DND-41 (cell line): ENCODE measurements at places on chromosomes 7 and 10.
A peak's percentile ranks its signal among the peaks of the same experiment; 100 is the strongest.

GRCh38 chr7:2007551-2007950 is 225.2 kb downstream of the MAD1L1 start:
- H3K27ac ChIP-seq: no peak overlapping the region; the same call in 1 of the 2 replicates
- peaks cover 36% of the 10 kb centered on the region for H3K36me3 ChIP-seq
- H3K27me3 ChIP-seq: no peaks in the 10 kb centered on the region
- H3K4me3 ChIP-seq: no peak overlapping the region
- no peak for DNase-seq

- no peaks in the 10 kb centered on the region for H3K36me3 ChIP-seq
- no peaks in the 10 kb centered on the region for H3K4me1 ChIP-seq
- no peak overlapping the region for H3K4me3 ChIP-seq
- no peaks in the 10 kb centered on the region for H3K27me3 ChIP-seq
Measured at GRCh38 chr7:1024876-1025742, 19.2 kb upstream of the GPR146 start.

GRCh38 chr10:84166620-84167288 is 6.8 kb upstream of the GPR15LG start:
- H3K4me3 ChIP-seq: no peak overlapping the region
- no peaks in the 10 kb centered on the region for H3K36me3 ChIP-seq
- peaks cover 7% of the 10 kb centered on the region for H3K27me3 ChIP-seq
- no peaks in the 10 kb centered on the region for H3K4me1 ChIP-seq
- DNase-seq: no peak

DNA sequence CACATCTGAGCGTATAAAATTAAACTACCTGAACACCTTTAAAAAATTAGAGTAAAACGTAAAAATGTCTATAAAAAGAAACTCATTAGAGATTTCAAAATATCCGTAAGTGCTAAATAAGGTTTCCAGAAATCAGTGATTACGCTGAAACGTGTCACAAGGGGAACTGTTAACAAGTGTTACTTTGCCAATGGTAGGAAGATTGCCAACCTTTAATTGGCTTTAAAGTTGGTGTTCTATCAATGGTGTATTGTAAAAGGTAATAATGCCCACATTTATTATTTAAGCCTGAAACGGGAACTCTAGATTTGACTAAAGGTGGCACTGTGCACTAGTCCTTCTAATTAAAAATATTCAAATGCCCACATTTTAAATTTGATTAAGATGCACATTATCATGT is 37.8 kb upstream of the HIBADH start:
- H3K4me1 ChIP-seq: no peaks in the 10 kb centered on the region
- H3K27me3 ChIP-seq: peaks cover 4% of the 10 kb centered on the region
- H3K27ac ChIP-seq: no peak overlapping the region

DNA sequence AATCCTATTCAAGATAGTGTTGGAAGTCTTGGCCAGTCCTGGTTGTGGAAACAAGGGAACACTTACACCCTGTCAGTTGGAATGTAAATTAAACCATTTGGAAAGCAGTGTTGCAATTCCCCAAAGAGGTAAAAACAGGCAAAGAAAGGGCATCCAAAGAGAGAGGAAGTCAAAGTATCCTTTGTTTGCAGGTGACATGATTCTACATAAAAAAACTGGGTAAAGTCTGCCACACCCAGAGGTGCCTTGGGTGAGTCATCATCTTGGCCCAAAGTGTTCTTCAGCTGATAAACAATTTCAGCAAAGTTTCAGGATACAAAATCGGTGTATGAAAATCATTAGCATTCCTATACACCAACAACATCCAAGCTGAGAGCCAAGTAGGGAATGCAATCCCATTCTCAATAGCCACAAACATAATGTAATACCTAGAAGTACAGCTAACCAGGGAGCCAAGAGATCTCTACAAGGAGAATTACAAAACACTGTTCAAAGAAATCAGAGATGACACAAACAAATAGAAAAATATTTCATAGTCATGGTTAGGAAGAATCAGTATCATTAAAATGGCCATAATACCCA is 278.7 kb downstream of the SDK1 start:
- no peak for DNase-seq
- H3K36me3 ChIP-seq: no peaks in the 10 kb centered on the region
- H3K4me1 ChIP-seq: no peaks in the 10 kb centered on the region
- H3K4me3 ChIP-seq: no peak overlapping the region

GRCh38 chr10:66337211-66337610 is 588.6 kb upstream of the LRRTM3 start:
- H3K27ac ChIP-seq: no peak overlapping the region
- H3K4me1 ChIP-seq: no peaks in the 10 kb centered on the region
- DNase-seq: no peak

GRCh38 chr10:43396928-43397624 is 11.9 kb downstream of the HNRNPF start:
- peak; percentile 91 for DNase-seq
- peak overlapping the region; percentile 99 for H3K27ac ChIP-seq
- peaks cover 73% of the 10 kb centered on the region for H3K36me3 ChIP-seq
- peaks cover 78% of the 10 kb centered on the region for H3K4me1 ChIP-seq
- H3K4me3 ChIP-seq: peak overlapping the region; percentile 28

GRCh38 chr7:93092757-93093370 is 24.9 kb downstream of the SAMD9 start:
- no peak overlapping the region for H3K4me3 ChIP-seq
- no peaks in the 10 kb centered on the region for H3K4me1 ChIP-seq
- DNase-seq: no peak
- no peak overlapping the region for H3K27ac ChIP-seq

- no peak overlapping the region for H3K27ac ChIP-seq
- no peak for DNase-seq
- peaks cover 2% of the 10 kb centered on the region for H3K27me3 ChIP-seq
- no peak overlapping the region for H3K4me3 ChIP-seq
- no peaks in the 10 kb centered on the region for H3K36me3 ChIP-seq
Measured at GRCh38 chr10:28681291-28681763, 4.0 kb downstream of the BAMBI start.

DNA sequence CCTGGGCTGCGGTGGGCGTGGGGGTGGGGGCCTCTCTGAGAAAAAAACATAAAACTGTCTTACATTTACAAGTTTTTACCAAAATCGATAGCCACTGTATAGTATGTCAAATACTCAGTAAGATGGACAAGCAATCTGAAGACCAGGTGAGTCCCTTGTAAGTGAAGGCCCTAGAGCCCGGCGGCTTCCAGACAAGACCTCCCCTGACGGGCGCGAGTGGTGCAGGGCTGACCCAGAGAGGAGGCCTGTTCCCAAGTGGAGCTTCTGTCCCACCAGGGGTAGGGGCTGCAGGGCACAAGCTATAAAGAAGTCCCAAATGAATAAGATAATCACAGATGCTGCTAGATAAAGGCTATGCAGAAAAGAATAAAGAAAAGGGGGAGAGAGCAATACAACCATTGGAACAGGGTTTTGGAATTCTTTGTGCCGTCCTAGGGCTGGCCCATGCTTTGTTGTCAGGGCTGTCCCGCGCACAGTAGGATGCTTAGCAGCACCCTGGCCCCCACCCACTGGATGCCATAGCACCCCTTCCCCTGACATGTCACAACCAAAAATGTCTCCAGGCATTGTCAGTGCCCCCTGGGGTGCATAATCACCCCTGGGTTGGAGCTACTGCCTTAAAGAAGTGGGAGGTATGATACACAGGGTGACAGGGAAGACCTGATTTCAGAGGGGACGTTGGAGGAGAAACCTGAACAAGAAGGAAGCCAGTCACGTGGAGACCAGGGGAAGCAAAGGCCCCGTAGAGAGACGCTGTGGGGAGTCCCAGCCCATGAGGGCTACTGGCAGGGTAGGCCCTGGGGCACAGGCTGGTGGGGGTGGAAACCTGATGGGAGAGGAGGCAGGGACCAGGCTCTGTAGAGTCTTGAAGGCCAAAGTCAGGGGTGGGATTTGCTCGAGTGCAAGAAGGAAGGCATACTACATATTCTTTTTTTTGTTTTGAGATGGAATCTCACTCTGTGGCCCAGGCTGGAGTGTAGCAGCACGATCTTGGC is 43.1 kb downstream of the CHST15 start:
- H3K36me3 ChIP-seq: no peaks in the 10 kb centered on the region
- no peak overlapping the region for H3K27ac ChIP-seq
- peaks cover 7% of the 10 kb centered on the region for H3K4me1 ChIP-seq
- no peaks in the 10 kb centered on the region for H3K27me3 ChIP-seq
- H3K4me3 ChIP-seq: no peak overlapping the region

DNA sequence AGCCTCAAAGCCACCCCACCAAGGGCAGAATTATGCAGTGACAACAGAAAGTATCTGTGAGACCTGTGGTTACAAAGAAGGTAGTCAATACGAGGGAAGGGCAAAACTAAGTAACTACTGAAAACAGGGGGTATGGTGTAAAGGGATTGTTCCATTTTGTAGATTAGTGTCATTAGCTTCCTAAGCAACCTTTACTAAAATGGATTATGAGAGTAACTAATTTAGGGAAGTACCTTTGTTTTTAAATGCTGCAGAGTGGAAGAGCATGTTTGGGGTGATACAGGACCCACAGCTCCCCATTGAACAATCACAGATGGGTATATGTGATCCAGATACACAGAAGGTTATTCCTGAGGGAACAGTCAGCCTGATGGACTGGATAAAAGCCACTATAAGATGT is 51.3 kb upstream of the TAC1 start:
- DNase-seq: no peak
- no peaks in the 10 kb centered on the region for H3K36me3 ChIP-seq
- no peak overlapping the region for H3K4me3 ChIP-seq
- no peaks in the 10 kb centered on the region for H3K27me3 ChIP-seq
- H3K27ac ChIP-seq: no peak overlapping the region

- H3K4me1 ChIP-seq: no peaks in the 10 kb centered on the region
- no peak overlapping the region for H3K4me3 ChIP-seq
- no peak for DNase-seq
- H3K36me3 ChIP-seq: no peaks in the 10 kb centered on the region
- H3K27me3 ChIP-seq: no peaks in the 10 kb centered on the region
Measured at GRCh38 chr10:43866712-43867111, 218.0 kb upstream of the ZNF32 start.

- H3K4me3 ChIP-seq: no peak overlapping the region
- H3K4me1 ChIP-seq: no peaks in the 10 kb centered on the region
- no peaks in the 10 kb centered on the region for H3K27me3 ChIP-seq
- no peak for DNase-seq
Measured at GRCh38 chr10:114912470-114912859, 25.5 kb upstream of the TRUB1 start.

GRCh38 chr7:83613232-83613631 is 35.7 kb downstream of the SEMA3E start:
- no peaks in the 10 kb centered on the region for H3K4me1 ChIP-seq
- H3K4me3 ChIP-seq: no peak overlapping the region
- no peaks in the 10 kb centered on the region for H3K36me3 ChIP-seq
- no peaks in the 10 kb centered on the region for H3K27me3 ChIP-seq
- H3K27ac ChIP-seq: no peak overlapping the region
- DNase-seq: no peak

- no peak overlapping the region for H3K4me3 ChIP-seq
- no peaks in the 10 kb centered on the region for H3K27me3 ChIP-seq
- no peaks in the 10 kb centered on the region for H3K36me3 ChIP-seq
- no peak overlapping the region for H3K27ac ChIP-seq
Measured at GRCh38 chr7:155223021-155223420, 74.7 kb upstream of the INSIG1 start.

- DNase-seq: no peak
- no peaks in the 10 kb centered on the region for H3K36me3 ChIP-seq
- H3K27me3 ChIP-seq: no peaks in the 10 kb centered on the region
- H3K27ac ChIP-seq: no peak overlapping the region
Measured at GRCh38 chr7:100590077-100590737, 4.1 kb downstream of the FBXO24 start.

- no peaks in the 10 kb centered on the region for H3K27me3 ChIP-seq
- DNase-seq: no peak
- peaks cover 22% of the 10 kb centered on the region for H3K4me1 ChIP-seq
- no peak overlapping the region for H3K4me3 ChIP-seq
- H3K36me3 ChIP-seq: no peaks in the 10 kb centered on the region
Measured at GRCh38 chr7:43481902-43482678, 100.8 kb upstream of the STK17A start.

DNA sequence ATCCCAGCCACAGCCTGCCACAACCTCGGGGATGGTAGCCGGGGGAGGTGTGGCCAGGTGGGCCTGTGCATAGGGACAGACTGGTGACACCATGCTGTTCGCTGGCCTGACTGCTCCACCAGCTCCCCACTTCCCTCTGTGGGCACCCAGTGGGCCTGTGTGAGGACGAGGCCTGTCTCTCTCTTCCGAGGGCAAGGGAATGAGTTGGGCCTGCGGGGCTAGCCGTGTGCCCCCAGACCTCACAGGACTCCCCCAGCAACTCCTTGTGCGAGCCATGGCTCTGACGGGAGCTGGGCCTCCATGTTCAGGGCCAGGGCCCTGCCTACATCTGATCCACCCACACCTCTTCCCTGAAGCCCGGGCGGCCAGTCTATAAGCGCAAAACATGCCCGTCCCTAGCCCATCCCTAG is 40.5 kb downstream of the PWWP2B start:
- H3K4me3 ChIP-seq: no peak overlapping the region
- DNase-seq: no peak
- H3K36me3 ChIP-seq: no peaks in the 10 kb centered on the region
- no peaks in the 10 kb centered on the region for H3K27me3 ChIP-seq

DNA sequence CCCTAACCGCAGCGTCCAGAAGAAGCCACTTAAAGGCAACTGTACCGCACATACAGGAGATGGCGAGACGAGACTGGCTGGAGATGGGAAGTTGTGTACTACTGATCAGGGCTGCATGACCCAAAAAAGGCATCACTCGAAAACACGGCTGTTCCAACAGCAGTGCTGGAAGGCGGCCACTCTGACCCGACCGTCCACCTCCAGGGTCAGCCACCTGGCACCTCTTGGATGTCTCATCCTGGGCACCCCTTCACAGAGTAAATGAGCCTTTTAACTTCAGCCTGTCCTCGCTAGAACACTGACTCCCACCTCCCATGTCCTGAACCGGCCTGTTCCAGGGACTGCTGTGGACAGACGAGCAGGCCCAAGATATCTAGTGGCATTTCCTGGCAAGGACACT is 180.7 kb downstream of the DIP2C start:
- H3K4me1 ChIP-seq: no peaks in the 10 kb centered on the region
- no peak for DNase-seq
- H3K27me3 ChIP-seq: no peaks in the 10 kb centered on the region
- H3K36me3 ChIP-seq: no peaks in the 10 kb centered on the region
- no peak overlapping the region for H3K4me3 ChIP-seq
- H3K27ac ChIP-seq: no peak overlapping the region

- H3K27me3 ChIP-seq: no peaks in the 10 kb centered on the region
- no peak overlapping the region for H3K4me3 ChIP-seq
- no peak overlapping the region for H3K27ac ChIP-seq
Measured at GRCh38 chr10:13115832-13116803, 16.2 kb downstream of the OPTN start.

GRCh38 chr10:14560791-14561765 is 213.6 kb downstream of the FAM107B start:
- no peaks in the 10 kb centered on the region for H3K4me1 ChIP-seq
- no peaks in the 10 kb centered on the region for H3K36me3 ChIP-seq
- H3K4me3 ChIP-seq: no peak overlapping the region

DNA sequence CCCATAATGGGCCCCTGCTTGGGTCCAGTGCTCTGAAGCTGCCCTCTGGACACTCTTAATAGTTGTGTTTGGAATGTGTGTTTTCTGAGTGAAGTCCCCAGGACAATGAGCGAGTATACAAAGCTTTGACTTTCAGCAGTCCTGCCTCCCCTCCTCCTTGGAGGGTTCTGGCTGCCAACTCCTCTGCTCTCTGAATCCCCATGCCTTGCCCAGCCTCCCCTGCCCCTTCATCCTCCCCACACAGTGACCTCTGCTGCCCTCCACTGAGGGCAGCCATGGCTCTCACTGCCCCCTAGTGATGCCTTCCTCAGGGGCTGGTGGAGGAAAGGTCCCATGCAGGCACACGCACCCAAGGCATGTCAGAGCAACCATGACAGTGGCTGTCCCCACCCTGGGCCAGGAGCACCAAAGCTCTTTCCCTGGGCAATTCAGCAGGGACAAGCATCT is 40.9 kb downstream of the FRMPD2 start:
- no peak for DNase-seq
- no peaks in the 10 kb centered on the region for H3K36me3 ChIP-seq
- H3K27me3 ChIP-seq: no peaks in the 10 kb centered on the region
- no peak overlapping the region for H3K4me3 ChIP-seq
